ENCODE measurements at places on chromosomes 3 and 15.

GRCh38 chr3:52220380-52221026 is 4.9 kb downstream of the TLR9 start:
- DNase-seq = peak; percentile 74

DNA sequence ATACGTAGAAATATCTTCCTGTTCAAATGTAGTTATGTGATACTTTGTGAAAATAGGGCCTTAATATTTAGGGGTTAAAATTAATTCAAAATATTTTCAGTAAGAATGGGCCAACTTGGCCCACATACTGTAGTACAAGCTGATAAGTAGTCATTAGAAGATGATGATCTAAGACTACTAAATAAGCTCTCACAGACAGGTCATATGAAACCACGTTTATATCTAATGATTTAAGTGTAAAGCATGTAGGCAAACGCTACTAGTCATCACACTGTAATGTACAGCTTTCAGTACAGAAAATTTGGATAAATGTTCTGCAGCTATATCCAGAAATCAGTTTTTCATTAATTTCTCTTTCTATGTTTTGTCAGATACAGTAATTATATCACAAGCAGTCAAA is 228.6 kb downstream of the UBE2E2 start:
- DNase-seq = no peak

DNA sequence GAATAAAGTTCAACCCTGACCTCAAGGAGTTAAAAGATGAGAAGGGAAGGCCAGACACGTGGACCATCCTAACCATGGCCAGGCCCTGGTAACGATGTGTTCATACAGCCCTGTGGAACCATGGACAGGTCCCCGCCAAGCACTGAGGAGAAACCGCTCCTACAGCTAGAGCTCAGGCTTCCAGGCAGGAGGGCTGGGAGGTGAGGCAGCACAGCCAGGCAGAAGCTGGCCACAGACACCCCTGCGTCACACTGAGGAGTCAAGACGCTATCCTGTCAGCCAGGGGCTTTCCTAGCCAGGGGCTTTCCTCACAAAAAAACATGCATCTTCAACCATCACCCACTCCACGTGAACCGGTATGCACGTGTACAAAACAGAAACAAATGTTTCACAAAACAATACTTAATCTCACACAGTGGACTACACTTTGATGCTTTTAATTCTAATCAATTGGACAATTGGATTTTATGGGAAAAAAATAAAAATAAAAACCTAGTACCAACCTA is 73.2 kb downstream of the TBC1D2B start:
- DNase-seq = no peak

- DNase-seq = peak; percentile 51
These were observed at the start of gene SCN5A for GRCh38 chr3:38649500-38650247. Gene SCN5A, minus strand, starts transcription at chr3:38649687. Its CDS starts 16,380 bp downstream, at chr3:38633307.

DNA sequence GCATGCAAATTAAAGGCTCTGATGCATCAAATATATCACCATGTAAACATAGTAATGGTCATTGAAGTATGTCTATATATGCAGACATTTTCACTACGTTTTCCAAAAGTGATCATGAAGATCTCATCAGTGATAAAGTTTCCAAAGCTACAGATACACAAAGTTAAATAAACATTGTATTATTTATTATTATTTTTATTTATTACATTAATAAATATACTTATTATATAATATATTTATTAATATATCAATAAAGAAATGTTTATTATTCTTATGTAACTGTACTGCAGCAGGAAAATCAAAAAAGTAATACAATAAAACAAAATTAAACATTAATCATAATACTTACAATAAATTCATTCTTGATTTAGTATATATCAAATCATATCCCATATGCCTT is 791.2 kb downstream of the GBE1 start:
- DNase-seq = no peak

DNA sequence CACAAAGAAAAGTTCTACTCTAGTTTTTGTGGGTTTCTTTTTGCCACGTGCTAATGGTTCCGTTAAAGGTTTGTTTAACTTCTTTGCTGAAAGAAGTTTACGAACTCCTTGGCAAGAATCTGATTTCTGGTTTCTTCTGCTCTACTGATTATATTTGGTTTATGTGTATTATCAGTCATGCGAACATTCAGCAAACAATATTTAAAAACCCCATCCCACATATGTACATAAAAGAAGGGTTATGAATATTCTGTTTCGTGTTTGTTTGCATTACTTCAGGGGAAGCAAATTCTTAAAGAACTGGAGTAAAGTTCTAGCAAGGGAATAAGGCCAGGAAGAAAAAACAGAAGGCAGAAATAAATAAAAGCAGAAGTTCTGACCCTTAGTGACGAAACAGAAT is 9.8 kb downstream of the LARS2 start:
- no peak for DNase-seq

- DNase-seq = no peak
These were observed 212.6 kb upstream of the SEMA6D start for GRCh38 chr15:47504624-47505256.

DNA sequence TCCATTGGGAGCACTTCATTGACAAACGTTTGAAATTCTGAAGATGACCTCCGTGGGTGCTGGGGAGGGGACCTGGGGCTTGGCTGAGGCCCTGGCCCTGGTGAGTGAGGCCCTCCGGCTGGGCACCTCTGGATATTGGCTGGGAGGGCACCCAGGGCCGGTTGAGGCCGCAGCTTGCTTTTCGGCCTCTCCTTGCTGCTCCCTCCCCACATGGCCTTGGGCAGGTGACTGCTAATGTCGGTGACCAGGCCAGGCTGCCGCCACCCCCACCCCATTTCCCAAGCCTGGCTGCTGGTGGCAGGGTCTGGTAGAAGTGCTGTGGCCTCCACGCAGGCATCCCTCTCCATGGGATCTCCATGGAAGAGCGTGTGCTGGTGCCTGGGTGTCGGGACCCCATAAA is 39.5 kb downstream of the TM2D3 start:
- DNase-seq = no peak

GRCh38 chr15:31733424-31733823 is 296.9 kb upstream of the CHRNA7 start:
- no peak for DNase-seq

- DNase-seq = no peak
These were observed 106.2 kb downstream of the HERC1 start for GRCh38 chr15:63727542-63727941.

DNA sequence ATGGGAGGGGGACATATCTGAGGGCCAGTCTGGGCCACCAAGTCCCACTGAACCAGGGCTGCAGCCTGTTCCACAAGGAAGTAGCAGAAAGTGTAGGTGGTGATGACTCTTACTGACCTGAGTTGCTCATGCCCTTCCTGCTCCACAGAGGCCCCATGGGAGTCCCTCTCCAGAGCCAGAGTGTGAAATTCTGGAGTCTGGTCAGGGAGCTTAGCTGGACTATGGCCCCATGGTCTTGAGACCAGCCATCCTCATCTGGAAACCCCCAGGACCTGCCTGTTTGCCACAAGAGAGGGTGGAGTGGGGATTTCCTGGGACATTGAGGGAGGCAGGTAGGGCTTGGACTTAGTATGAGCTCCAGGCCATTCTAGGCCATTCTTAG is 3.0 kb downstream of the SPINT1 start:
- DNase-seq = no peak

DNA sequence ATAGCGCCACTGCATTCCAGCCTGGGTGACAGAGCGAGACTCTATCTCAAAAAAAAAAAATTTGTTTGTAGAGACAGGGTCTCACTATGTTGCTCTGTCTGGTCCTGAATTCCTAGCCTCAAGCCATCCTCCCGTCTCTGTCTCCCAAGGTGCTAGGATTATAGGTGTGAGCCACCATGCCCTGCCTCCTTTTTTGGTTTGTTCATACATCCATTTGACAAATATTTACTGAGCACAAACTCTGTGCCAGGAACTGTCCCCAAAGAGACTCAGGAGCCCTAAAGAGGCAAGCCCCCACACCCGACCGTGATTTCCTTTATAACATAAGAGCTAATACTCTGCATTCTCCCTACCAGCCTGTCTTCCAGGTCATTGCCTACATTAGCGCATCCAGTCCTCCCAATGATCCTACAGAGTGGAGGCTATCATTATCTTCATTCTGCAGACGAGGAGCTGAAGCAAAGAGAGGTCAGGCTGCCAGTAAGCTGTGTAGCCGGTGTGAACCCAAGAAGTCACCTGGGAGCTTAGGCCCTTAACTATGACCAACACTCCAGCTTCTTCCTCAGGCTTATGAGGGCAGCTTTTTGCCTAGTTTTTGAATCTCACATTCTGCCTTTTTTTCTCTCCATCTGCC is 6.3 kb upstream of the PXK start:
- DNase-seq = no peak

- DNase-seq = no peak
These were observed 38.0 kb upstream of the CMTM8 start for GRCh38 chr3:32200490-32200889.

DNA sequence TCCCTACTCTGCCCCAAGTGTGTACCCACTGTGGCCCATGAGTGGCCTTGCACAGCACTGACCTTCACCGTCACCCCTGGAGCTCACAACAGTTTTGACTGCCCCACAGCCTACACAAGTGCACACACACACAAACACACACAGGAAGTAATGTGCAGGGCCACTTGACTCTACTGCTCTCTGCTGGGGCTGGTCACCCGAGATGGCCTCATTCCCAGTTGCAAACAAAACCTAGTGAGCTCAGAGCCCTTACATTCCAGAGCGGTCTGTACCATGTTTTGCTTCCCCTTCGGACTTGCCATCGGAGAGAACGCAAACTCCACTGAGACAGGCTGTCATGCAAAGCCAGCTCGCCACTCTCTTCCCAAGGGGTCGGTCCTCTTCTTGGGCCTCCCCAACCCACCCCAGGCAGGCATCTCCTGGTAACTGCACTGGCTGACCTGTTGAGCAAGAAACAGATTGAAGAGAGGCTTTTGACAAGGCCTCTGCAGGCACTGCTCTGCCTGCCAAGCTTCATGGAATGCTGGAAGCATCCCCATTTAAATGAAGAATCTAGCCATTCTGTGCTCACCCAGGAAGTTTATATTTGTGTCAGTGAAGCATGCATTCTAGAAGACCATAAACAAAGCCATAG is 232.0 kb upstream of the IGF1R start:
- DNase-seq = no peak

GRCh38 chr3:23648996-23649395 is 156.8 kb upstream of the UBE2E1 start:
- no peak for DNase-seq

GRCh38 chr3:16423947-16424673 is 89.4 kb downstream of the RFTN1 start:
- DNase-seq = no peak

DNA sequence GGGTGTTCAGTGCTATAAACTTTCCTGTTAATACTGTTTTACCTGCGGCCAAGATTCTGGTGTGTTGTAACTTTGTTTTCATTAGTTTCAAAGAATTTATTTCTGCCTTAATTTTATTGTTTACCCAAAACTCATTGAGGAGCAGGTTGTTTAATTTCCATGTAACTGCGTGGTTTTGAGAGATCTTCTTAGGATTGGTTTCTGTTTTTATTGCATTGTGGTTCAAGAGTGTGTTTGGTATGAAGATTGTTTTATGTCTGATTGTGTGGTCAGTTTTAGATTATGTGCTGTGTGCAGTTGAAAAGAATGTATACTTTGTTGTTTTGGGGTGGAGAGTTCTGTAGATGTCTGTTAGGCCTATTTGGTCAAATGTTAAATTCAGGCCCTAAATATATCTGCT is 133.5 kb upstream of the GALNT15 start:
- DNase-seq = no peak

DNA sequence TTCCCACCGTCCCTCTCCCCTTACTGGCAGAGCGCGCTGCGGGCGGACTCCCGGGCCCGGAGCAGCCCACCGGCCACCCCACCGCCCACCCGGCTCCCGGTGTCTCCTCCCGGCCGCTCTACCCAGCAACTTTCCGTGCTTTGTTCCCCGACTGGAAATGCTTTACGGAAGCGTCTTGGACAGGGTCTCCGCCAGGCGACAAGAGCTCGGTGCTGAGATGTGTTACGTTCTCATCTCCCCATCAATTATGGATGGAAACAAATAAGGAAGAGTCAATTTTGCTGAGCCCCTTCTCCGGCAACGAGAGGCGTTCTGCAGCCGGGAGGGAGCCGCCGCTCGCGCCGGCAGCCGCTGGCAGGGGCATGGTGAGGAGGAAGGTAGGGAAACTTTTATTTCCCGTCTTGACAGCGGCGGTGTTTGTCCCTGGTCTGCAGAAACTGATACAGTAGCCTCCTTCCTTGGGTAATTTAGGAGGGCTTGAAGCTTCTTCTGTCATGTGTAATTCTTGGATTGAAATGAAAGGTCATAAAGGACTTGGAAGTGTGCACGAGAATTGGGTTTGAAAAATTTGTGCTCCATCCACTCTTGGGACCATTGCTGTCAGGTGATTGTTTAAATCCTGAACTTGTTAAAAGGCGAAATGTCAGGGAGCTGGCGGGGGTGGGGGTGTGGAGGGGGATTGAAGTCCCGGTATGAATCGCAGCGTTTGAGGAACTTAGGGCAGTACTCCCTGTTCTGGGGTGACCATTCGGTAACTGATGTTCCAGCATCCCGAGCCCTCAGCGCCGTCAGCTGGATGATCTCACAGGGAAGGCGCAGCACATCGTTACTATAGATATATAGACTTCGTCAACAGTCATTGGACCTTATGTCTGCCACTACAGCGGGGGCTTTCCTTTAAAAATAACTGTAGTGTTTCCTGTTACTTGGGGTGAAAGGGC is 1.5 kb downstream of the SEMA6D start:
- peak; percentile 18 for DNase-seq

GRCh38 chr3:149267565-149267964 is 45.9 kb upstream of the CP start:
- DNase-seq = no peak

DNA sequence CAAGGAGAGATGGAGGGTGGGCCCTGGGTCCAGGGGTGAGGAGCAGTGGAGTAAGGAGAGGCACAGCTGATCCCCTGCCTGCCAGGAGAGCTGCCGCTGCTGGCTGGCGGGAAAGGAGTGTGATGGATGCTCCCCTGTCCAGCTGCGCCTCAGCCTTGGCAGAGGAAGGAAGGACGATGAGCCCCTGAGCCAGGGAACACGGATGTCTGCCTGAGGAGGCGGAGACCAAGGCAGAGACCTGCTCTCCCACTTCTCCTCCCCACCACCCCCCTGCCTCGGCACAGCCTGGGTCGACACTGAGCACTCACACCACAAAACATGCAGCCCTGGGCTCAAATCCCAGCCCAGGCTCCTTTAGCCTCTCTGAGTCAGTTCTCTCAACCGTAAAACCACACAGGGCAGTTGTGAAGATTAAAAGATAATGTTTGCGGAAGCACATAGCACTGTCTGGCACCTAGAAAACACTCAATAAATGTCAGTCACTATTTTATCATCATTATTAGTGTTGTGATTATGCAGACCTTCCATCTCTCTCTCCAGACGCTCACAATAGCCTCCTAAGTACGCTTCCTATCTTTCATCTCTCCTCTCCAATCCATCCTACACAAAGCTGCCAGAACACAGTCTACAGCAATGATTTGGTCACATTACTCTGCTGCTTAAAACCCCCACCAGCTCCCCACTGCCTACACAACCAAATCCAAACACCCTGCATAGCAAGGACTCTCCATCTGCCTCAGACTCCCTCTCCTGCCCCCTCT is 52.2 kb downstream of the SEMA5B start:
- DNase-seq = peak; percentile 98

- no peak for DNase-seq
These were observed 75.0 kb downstream of the TRIM69 start for GRCh38 chr15:44811337-44811736.

- DNase-seq = no peak
These were observed 34.1 kb downstream of the TMEM158 start for GRCh38 chr3:45191924-45192417.

All from SK-N-DZ (cell line).